Tongue (tissue), 3 donors: ENCODE measurements at places on chromosomes 16 and 17. TPM values are rescaled to one million over a fixed set of nuclear protein-coding genes. Genes with fewer than 3 reads are reported as not detected.
A peak's percentile ranks its signal among the peaks of the same experiment; 100 is the strongest.

- no peak for DNase-seq
Observed at GRCh38 chr16:8631818-8632465, 10.4 kb downstream of the METTL22 start.

DNA sequence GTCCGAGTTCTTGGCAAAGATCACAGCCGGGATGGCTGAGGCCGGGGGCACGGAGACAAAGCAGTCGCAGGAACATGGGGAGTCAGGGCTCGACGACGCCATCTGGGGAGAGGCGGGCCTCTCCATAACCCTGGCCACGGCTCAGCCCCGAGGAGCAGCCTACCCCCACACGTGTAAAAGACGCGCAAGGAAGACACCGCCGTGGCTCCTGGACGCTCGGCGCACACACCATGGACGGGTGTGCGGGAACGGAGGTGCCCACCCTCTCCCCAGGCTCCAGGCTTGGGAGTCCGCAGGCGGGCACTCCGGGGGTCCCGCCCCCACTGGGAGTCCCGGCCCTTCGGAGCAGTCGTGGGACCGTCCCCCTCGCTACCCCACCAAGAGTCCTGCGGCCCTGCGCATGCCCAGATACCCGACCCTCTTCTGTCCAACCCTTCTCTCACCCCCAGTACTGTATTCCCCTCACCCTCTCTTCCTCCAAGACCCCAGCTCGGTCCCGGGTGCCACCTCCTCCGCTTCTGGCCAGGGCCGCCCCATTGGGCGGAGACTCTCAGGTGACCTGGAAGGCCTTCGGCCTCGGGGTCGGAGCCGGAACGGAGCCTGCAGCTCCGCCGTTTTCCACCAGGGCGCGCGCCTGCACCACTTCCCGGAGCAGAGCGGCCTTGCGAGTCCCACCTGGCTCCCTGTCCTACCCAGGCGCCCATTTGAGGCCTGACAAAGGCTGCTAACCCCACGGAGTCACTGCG is at the start of gene SCRN2:
Gene SCRN2, minus strand, starts transcription at position 532 of the 746 bp plus-strand sequence. Its CDS starts 430 bp downstream, at position 102.
- DNase-seq, result peak; percentile 92

GRCh38 chr17:76723812-76724211 is 2.6 kb downstream of the JMJD6 start:
- DNase-seq, result no peak

DNA sequence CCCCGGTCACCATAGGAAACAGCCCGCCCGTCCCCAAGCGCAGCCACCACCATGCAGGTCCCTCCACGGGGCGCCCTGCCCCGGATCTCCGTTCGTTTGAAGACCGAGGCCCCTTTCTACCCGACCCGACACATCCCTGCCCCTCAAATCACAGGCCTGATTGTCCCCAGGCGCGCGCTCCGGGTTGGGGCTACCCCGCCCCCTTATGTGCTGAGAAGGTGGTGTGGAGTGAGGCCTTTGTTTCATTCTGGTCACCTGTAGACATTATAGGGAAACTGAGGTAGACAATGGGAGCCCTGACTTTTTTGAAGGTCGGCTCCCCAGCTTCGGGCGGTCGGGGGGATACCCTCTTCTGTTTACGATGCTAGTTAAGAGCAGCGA is 763 bp upstream of the ACTG1 start:
- DNase-seq, result peak; percentile 77

DNA sequence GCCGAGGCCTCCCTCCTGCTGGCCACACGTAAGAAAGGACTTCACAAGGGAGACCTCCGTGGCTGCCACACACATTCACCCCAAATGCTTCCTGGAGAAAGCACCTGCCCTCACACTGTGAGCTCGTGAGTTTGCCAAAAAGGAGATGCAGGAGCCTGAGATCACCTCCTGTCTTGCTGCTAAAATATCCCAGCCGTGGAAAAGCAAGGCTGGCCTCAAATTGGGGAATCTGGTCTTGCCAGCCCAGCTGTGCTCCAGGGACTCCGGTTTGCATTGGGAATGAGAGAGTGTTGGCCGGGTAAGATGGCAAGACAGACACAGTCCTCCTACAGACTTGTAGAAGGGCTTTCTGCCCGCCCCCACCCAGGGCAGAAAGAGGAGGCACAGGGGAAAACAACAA is 13.8 kb downstream of the RBFOX3 start:
- no peak for DNase-seq

GRCh38 chr17:76270770-76271668 is 5.9 kb downstream of the UBALD2 start:
- no peak for DNase-seq

- DNase-seq, result no peak
Observed at GRCh38 chr16:53876811-53877210, 172.9 kb downstream of the FTO start.

DNA sequence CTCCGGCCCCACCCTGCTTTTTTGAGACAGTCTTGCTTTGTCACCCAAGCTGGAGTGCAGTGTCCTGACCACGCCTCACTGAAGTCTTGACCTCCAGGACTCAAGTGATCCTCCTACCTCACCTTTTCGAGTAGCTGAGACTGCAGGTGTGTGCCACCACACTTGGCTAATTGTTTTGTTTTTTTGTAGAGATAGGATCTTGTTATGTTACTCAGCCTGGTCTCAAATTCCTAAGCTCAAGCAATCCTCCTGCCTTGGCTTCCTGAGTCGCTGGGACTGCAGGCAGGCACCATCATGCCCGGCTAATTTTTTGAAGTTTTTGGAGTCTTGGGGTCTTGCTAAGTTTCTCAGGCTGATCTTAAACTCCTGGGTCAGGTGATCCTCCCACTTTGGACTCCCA is 206.7 kb downstream of the SHISA9 start:
- DNase-seq, result no peak

DNA sequence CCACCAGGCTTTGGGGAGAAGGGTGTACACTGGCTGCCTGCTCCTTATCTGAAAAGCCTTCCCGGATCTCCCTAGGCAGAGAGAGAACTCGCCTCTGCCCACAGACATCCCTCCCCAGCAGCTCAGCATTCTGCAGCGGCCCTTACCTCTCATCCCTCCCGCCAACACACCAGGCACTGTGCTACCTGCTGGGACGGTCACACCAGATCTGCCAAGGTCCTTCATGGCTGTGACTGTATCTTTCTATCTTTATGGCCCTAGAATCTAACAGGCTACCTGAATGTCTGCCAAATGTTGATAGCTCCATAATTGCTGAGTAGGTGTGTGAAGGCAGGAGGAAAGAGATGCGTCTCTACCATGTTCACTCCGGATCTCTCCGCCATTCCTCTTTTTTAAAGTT is 7.9 kb downstream of the TSNAXIP1 start:
- DNase-seq, result no peak

- no peak for DNase-seq
Observed at GRCh38 chr16:492211-492875, 35.2 kb upstream of the CAPN15 start.

DNA sequence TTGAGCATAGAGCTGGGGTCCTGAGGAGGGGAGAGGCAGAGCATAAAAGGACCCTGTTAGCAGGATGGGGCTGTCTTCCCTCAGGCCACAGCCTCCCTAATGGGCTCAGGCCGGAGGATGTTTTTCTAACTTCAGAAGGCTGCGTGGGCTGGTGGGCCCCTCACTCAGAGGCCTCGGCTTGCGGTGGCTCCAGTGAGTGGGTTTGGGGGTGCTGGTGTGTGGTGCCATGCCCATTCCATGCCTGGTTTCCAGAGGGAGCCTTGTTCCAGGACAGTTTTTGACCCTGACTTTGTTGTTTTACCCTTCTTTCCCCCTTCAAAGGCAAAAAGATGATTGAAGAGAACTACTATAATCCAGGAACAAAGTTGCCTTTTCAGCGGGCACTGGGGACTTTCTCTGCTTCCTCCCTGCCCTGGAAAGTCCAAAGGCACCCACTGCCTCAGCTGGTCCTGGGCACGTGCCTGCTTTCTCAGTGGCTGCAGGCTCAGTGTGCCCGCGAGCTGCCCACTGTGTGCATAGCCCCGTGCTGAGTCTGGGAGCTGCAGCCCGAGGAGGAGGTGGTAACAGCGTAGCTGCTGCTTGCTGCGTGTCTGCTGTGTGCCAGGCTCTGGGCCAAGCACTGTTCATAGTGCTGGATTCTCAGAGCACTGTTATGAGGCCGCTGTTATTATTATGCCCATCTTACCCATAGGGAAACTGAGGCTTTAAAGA is 11.8 kb downstream of the NKD1 start:
- DNase-seq, result no peak

DNA sequence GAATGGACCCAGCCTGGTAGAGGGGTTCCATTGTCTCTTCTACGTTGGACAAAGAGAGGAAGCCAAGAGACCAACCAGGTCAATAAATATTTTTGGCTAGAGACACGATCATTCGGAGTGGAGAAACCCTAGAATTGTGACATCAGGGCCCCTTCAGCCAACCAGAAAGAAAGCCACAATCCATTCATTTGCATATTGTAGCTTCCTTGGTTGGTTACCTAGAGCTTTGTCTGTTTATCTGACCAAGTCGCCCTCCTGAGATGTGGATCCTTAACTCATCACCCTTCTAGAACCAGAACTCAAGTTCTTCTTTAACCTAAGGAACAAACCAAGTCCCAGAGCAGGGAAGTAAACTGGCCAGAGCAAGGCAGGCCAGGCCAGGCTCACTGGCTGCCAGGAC is at the start of gene CCDC182:
Gene CCDC182, minus strand, starts transcription at position 58 of the 400 bp plus-strand sequence. Its CDS starts 27 bp downstream, at position 31.
- no peak for DNase-seq

- DNase-seq, result no peak
Observed at GRCh38 chr17:29791336-29792080, 138.5 kb downstream of the SSH2 start.

- DNase-seq, result no peak
Observed at GRCh38 chr17:82490512-82491195, 28.9 kb upstream of the FOXK2 start.

GRCh38 chr16:63301349-63301748 is 1265.1 kb upstream of the CDH8 start:
- no peak for DNase-seq

DNA sequence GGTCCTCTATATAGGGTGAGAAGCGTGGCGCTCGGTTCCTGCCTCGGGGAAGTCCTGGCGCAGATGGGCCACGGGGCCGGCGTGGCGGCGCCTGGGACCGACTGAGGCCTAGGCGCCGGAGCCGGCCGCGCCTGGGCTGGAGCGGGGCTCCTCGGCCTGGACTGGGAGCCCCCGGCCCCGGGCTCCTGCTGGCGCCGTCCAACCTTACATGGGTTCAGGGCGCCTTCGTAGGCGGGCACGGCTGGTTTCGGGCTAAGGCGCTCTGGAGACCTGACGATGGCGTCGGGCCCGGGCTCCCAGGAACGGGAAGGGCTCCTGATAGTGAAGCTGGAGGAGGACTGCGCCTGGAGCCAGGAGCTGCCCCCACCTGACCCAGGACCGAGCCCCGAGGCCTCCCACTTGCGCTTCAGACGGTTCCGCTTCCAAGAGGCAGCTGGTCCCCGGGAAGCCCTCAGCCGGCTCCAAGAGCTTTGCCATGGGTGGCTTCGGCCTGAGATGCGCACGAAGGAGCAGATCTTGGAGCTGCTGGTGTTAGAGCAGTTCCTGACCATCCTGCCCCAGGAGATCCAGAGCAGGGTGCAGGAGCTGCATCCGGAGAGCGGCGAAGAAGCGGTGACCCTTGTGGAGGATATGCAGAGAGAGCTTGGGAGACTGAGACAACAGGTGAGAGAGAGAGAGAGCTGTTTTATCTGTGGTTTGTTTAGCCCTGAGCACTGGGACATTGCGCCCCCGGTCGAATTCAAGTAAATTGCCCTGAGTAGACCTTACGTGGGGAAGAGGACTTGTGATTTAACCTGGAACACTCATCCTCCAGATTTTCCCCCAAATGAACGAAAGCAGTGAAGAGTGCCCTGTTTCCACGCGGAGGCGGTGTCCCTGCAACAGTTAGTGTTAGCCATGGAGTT is 504 bp downstream of the ZNF263 start:
- DNase-seq, result no peak

- no peak for DNase-seq
Observed at GRCh38 chr17:8725881-8726876, 18.5 kb downstream of the CCDC42 start.

GRCh38 chr17:62692159-62692651 is 64.7 kb downstream of the MRC2 start:
- no peak for DNase-seq

GRCh38 chr17:50133028-50133768 is 3.2 kb upstream of the SAMD14 start:
- DNase-seq, result no peak

- peak; percentile 29 for DNase-seq
Observed at GRCh38 chr17:82267575-82268379, 5.7 kb downstream of the CSNK1D start.

DNA sequence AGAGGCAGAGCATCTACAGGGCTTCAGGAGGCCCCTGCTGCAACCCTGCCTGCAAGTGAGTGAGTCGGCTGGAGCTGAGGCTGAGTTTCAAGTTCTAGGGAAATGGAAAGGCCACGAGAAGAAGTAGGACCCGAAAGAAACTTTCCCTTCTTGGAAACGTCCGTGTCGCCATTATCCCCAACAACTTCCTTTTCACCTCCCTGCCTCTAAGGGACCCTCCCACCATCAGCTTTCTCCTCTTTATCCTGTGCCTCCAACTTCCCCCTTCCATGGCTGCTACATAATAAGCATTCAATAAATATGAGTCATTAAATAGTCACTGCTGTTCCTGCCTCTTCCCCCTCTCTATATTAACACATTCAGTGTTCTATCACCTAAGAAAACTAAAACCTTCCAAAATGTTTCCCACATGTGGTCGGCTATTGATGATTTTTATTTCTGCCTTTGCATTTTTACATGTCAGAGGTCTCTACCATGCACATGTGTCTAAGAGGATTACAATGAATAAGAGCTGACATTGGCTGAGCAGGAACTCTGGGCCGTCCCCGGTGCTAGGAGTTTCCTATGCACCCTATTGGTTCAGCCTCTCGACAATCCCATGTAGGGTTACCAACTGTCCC is 115.9 kb upstream of the TNRC6C start:
- no peak for DNase-seq

- DNase-seq, result no peak
Observed at GRCh38 chr16:47611848-47612493, 150.8 kb downstream of the PHKB start.

GRCh38 chr17:82257473-82257872 is 16.0 kb downstream of the CSNK1D start:
- peak; percentile 47 for DNase-seq

DNA sequence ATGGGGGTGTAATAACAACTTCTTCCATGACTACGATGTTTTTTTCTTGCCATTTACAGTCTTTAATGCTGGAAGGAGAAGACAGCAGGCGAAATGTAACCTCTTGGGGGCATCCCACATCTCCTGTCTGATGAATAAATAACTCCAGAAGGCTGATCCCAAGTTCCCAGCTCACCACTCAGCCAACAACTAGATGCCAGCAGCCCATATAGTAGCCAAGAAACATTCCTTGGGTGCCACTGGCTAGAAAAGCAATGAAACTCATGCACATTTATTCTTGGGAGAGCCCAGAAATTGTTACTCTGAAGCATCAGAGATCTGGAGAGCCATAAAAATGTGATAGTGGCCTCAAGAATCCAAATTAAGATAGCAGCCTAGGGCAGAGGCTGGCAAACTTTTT is 22.7 kb upstream of the TMEM101 start:
- no peak for DNase-seq

Gene C16orf92
- total RNA-seq, result not detected

Gene TMC7
- total RNA-seq, result 2.4 TPM

Gene PRSS33
- 2.9 TPM for total RNA-seq

Gene TEX19
- total RNA-seq, result not detected

Gene ACSM2A
- total RNA-seq, result not detected

Gene CRYBA1
- not detected for total RNA-seq

Gene NPIPB6
- not detected for total RNA-seq

Gene CHP2
- 0.62 TPM for total RNA-seq

Gene G6PC1
- total RNA-seq, result not detected

Gene PARN
- total RNA-seq, result 54.7 TPM

Gene NUBP1
- 34.6 TPM for total RNA-seq

Gene TP53TG3B
- total RNA-seq, result not detected
